Activated CD8-positive, alpha-beta T cell treated with anti-CD3 and anti-CD28 coated beads for 36 hours (primary cell): ENCODE measurements at places on chromosomes 6 and 20.
A peak's percentile ranks its signal among the peaks of the same experiment; 100 is the strongest.

DNA sequence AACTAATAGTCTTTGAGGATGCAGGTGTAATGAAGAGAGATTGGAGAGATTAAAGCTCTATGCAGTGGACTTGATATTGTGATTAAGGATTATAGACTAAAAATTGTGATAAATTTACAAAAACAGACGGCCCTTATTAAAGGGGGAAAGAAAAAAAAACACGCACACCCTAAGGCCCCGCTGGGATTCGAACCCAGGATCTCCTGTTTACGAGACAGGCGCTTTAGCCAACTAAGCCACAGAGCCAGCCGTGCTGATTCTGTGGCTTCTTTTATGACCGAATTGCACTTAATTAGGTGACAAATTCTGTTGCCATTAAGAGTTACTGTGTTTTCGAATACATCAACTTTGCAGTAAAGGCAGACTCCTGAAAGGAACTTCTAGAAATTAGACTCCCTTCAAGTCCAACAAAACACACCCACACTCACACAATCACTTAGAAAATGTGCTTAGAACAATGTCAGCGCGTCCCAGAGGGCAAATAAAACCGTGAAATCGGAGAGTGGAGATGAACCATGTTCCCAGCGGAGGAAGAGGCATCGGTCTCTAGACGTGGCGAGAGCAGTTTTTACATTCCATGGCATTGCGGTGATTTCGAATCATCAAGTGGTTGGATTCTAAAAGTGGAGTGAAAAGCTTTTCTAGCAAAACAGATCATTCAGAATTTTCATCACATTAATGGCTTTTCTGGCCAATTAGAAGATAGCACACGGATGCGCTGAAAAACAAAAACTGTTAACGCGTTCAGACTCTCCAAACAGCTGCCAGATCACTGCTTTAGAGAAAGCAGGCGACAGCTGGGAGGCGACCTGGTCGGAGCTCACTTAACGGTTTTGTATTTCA is 122.6 kb downstream of the GPX5 start:
- peak; percentile 80 for DNase-seq

DNA sequence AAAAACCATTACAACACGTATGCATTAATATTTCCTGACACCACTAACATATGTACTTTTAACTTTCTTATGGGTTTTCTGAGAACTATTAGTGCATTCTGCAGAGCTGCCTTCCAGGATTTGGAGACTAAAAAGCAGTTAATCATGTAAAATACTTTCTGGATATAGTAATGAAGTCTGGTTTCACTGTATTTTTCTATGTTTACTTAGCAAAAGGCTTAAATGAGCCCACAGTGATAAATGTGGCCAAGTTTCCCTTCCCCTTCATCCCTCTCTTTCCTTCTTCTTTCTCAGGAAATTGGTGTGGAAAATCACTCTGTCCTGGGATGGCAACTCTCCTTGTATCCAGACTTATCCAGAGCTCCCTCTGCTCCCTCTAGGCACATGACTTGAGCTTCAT is 29.7 kb upstream of the ENPP1 start:
- no peak for DNase-seq

- DNase-seq: no peak
Measured at GRCh38 chr6:88933521-88933920, 29.9 kb downstream of the RNGTT start.

- DNase-seq: peak; percentile 45
Measured at GRCh38 chr20:768426-768978, at the start of gene SLC52A3. SLC52A3 (minus strand) TSS chr20:768500; CDS start chr20:765774, 2,726 bp downstream.

DNA sequence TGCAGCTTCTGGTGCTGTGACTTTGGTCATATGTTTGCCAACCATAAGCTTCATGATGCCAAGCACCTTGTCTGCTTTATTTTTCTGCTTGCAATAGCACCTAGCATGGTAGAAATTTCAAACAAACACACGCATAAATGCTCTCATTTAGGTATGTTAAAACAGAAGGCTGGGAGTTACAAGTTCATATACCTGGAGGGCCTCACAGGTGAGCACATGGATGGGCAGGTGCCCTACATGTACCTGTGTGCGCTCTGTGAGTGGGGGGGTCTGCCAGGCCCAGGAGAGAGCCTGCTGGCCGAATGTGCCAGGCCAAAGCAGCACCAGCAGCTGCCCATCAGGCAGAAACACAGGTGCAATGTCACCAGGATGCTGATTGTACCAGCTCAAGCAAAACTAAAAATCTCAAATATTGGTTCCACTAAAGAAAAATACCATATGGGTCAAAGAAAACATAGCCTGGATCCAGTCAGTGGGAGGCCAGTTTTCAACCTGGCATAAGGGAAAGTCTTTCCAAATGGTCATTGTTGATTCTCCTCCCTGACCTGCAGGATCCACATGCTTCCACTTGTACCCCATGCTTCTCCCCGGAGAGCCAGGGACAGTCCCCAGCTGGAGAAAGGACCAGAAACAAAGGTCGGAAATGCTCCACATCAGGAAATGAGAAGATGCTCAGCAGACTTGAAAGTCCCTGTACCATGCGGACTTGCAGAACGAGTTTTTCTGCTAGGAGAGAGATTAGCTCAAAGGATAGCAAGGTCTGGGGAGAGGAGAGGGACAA is 7.2 kb upstream of the PFDN4 start:
- DNase-seq: no peak

GRCh38 chr6:1247056-1247455 is 64.8 kb upstream of the FOXQ1 start:
- no peak for DNase-seq

- DNase-seq: no peak
Measured at GRCh38 chr6:43763812-43764522, 6.0 kb upstream of the VEGFA start.

- no peak for DNase-seq
Measured at GRCh38 chr20:3996399-3996798, 19.0 kb downstream of the RNF24 start.

DNA sequence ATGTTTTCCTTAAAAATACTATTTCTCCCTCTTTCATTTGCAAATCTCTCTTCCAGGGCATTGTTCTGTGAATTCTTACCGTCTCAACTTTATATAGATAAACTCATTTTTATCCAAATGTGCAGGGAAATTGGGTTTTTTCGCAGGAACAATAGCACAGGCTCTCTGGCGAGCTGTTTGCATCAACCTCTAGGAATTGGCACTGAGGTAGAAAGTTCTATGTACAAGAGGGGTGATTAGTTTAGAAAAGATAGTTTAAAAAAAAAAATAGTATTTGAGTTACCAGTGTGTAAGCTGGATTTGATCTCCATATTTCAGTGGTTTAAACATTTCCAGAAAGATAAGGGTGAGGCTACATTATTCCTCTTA is 129.7 kb upstream of the BTN3A2 start:
- DNase-seq: no peak

DNA sequence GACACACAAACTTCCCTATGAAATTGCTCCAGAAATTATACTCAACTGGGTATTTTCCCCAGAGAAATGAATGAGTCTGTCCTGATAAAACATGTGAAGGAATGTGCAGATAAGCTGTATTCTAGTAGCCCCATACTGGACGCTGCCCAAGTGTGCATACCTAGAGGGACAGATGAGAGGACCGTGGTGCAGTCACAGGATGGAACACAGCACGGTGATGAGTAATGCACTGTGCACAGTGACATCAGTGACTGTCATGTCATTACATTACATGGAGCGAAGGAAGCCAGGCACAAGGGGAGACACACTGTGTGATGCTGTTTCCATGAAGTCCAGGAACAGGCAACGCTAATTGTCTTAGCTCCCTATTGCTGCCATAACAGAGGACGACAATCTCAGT is 155.5 kb downstream of the CDH4 start:
- no peak for DNase-seq

GRCh38 chr20:57834306-57835073 is 124.7 kb upstream of the PMEPA1 start:
- DNase-seq: no peak

DNA sequence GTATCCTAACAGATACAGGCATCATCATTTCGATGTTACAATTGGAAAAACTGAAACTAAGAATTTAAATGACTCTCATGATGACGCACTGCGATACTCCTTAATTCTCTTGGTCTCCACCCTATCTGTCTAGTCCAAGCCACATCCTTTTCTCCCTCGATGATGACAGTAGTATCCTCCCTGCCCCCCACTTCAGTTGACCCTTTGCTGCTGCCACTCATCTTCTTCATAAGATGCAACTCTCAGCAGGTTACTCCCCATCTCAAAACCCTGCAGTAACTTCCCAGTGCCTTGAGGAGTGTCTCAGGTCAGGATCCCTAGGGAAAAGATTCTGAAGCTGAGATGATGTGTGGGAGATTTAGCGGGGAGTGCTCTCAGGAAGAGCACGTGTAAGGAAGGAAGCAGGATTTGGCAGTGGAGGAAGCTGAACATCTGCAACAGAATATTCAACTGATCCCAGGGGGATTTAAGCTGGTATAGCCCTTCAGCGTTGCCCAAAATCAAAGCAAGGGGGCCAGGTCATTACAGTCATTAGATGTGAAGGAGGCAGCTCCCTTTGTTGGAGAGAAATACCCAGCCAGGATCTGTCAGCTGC is 16.1 kb downstream of the JPH2 start:
- no peak for DNase-seq

GRCh38 chr6:136158971-136159370 is 91.1 kb downstream of the MTFR2 start:
- no peak for DNase-seq

GRCh38 chr6:107656401-107656800 is 166.5 kb downstream of the SOBP start:
- no peak for DNase-seq

DNA sequence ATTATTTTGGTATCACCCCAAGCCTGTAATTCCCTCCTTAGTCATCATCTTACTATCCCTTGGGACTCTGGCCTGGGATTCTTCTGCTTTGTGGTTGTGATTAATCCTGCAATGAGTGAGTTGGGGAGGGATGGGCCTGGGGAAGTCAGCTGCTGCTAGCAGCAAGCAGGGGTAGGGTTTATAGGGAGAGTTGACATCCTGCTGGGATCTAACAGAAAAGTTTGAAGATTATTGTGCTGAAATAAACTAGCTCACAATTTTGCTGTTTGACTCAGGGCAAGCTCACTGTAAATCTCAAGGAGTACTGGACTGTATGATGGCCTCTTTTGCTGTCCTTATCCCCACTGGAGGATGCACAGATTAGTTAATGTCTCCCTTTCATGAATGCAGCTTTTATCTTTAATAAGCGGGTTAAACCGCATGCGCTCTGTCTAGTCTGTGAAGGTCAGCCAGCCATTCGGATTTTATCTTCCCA is 83.4 kb downstream of the JARID2 start:
- no peak for DNase-seq

DNA sequence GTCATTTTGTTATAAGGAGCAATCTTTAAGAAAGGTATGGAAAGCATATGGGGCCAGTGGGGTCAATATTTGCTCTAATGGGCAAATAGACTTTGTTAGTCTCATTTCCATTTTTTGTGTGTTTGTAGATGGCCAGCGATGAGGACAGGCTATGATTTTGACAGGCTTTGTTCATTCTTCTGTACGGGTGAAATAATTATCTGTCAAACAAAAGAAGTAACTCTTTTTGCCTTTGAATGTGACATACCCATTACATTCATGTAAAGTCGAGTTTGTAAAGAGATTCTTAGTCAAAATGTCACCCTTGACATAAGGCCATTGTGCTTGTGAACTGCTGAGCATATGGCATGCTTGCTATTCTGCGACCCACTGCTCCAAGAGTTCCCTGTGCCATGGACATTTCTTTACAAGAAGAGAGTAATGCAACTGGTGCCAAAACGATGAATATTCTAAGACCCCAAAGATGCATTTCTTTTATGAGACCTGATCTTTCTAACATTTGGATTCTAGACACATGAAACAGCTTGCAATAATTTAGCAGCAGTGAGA is 38.2 kb upstream of the JAG1 start:
- no peak for DNase-seq

DNA sequence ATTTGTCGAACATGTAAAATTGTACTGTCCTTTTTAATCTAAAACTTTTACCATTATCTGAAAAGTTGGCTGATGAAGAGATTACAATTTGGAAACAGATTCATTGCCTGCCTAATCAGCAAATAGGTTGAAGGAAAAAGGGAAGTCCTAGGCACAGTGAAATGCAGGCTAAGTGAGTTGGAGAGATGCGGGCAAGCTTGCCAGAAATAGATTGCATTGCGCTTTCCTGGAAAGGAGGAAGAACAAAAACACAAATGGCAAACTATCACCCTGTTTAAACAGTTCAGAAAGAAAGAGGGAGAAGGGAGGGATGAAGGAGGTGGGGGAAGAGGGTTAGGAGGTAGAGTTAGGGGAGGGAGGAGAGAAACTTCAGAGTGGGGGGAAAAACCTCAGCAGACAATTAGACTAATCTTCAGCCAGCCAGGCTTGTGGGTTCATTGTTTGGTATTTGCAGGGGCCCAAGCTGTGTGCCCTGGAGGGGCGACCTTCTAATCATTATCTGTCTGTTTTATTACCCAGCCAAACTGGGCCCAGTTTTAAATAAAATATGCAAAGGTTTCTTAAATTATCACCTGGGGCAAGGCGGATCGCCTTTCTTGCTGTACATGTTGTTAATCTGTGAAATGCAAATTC is 465.2 kb downstream of the TFAP2B start:
- no peak for DNase-seq

- DNase-seq: peak; percentile 48
Measured at GRCh38 chr6:12065321-12066140, 53.4 kb downstream of the HIVEP1 start.

DNA sequence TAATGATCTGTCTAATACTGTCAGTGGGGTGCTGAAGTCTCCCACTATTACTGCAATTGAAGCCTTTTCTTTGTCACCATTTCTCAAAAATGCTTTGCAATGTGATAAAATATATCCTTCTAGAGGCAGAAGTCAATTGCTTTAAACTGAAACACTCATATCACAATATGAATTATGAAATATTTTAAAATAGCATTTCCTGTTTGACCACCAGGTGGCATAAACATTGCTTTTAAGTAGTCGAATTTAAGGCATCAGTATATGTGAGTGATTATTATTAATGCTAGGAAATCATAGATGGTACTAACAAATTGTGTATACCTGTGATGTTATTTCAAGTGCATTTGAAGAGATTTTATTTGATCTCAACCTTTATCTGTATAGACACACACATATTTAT is 87.5 kb downstream of the MEI4 start:
- DNase-seq: no peak

DNA sequence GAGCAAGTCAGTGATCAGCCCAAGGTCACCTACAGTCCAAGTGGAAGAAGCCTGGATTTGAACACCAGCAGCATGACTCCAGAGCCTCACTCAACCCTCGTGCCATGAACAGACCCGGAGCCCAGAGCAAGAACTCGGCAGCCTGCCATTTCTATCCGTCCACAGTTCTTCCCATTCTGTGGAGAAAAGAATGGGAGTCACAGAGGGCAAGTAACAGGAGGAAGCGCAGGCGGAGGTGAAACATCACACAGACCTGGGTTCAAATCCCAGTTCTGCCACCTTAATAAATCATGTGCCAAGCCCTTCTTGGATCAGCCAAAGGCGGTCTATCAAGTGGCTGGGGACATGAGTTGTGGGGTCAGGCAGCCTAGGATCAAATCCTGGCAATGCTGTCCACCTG is 4.3 kb downstream of the PREX1 start:
- no peak for DNase-seq

DNA sequence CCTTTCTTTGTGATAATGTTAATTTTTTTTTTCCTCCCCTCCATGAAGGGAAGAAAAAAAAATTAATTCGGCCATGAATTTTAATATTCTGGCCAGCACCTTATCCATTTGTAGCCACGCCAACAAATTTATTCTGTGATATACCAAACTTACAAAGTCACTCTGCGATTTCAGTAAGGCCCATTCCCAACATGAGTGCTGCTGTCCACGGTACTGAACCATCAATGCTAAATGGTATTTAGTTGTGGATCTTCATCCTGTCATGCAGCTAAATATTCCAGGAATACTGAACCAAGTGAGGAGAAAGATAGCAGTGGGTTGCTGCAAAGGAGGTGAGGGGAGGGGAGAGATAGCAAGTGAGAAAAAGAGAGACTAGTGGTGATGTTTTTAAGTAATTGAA is 19.5 kb upstream of the RSPH4A start:
- no peak for DNase-seq
